Heart left ventricle (tissue), 16 donors: ENCODE measurements at places on chromosomes 1 and 21. TPM values are rescaled to one million over a fixed set of nuclear protein-coding genes. Genes with fewer than 3 reads are reported as not detected.

- H3K4me1 ChIP-seq = no peaks in the 10 kb centered on the region
- no peak overlapping the region for H3K27ac ChIP-seq
- H3K36me3 ChIP-seq = no peaks in the 10 kb centered on the region
- DNase-seq = no peak
- no peaks in the 10 kb centered on the region for H3K27me3 ChIP-seq
- H3K4me3 ChIP-seq = no peak overlapping the region
Measured at GRCh38 chr1:245437369-245438062, 282.7 kb downstream of the KIF26B start.

DNA sequence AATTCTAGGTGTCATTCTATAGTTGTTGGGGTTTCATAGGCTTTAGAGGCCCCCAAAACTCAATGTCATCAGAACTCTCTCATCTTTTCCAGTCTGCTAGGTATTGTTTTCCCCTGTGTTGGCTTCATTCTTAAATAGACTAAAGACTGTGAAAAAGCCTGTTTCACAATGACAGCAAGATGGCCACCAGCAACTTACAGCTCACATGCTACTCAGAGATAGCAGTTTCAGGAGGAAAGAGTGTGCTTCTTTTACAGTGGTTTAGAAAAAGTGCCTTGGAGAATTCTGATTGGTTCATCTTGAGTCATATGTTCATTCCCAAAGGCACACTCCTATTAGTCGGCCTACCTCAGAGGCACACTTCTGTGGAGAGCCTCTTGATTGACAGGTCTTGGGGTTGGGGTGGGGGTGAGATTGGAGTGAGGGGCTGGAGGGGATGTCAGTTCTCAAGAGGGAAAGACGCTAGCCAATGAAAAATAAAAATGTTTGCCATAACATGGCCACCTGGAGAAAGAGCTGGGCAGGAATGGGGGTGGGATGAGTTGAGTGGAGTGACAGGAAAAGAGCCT lies 8.5 kb downstream of the IL23R start:
- no peaks in the 10 kb centered on the region for H3K36me3 ChIP-seq
- H3K27ac ChIP-seq = no peak overlapping the region
- H3K4me1 ChIP-seq = no peaks in the 10 kb centered on the region
- no peak for DNase-seq
- no peaks in the 10 kb centered on the region for H3K27me3 ChIP-seq

DNA sequence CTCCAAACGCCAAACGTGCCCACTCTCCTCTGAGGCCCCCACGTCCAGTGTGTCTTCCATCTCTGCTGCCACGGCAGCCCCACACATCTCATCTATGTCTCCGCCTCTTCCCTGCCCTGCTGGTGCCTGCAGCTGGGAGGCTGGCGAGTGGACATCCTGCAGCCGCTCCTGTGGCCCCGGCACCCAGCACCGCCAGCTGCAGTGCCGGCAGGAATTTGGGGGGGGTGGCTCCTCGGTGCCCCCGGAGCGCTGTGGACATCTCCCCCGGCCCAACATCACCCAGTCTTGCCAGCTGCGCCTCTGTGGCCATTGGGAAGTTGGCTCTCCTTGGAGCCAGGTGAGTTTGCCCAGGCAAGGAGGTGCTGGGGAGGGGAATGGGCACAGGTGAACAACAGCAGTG lies 8.6 kb downstream of the ADAMTSL4 start:
- no peak overlapping the region for H3K27ac ChIP-seq
- peaks cover 11% of the 10 kb centered on the region for H3K36me3 ChIP-seq
- no peak overlapping the region for H3K4me3 ChIP-seq
- no peak for DNase-seq
- H3K4me1 ChIP-seq = peaks cover 48% of the 10 kb centered on the region

- H3K27ac ChIP-seq = no peak overlapping the region
- no peaks in the 10 kb centered on the region for H3K4me1 ChIP-seq
- H3K4me3 ChIP-seq = no peak overlapping the region
- DNase-seq = no peak
Measured at GRCh38 chr1:204647114-204647804, 38.3 kb downstream of the LRRN2 start.

DNA sequence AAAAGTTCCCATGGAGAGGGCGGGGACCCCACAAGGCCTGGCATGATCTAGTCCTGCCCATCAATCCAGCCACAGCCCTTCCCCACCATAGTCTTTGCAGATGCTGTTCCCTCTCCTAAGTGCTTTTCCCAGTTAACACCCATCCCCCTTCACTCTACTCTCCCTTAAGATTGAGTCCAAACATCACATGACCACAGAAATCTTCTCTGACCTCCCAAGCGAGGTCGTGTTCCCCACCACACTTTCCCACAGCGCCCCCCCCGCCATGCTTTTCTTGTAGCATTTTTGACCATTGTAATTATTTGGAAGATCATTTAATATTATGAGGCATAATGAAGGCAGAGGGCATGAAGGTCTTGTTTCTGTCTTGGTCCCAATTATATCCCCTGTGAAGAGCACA lies 4.3 kb upstream of the HSPG2 start:
- DNase-seq = no peak
- H3K4me3 ChIP-seq = no peak overlapping the region
- H3K27me3 ChIP-seq = no peaks in the 10 kb centered on the region
- H3K4me1 ChIP-seq = peaks cover 63% of the 10 kb centered on the region

- H3K27ac ChIP-seq = peak overlapping the region; percentile 93
- no peaks in the 10 kb centered on the region for H3K27me3 ChIP-seq
- no peaks in the 10 kb centered on the region for H3K36me3 ChIP-seq
- DNase-seq = no peak
Measured at GRCh38 chr1:226408285-226409184, 642 bp upstream of the PARP1 start.

DNA sequence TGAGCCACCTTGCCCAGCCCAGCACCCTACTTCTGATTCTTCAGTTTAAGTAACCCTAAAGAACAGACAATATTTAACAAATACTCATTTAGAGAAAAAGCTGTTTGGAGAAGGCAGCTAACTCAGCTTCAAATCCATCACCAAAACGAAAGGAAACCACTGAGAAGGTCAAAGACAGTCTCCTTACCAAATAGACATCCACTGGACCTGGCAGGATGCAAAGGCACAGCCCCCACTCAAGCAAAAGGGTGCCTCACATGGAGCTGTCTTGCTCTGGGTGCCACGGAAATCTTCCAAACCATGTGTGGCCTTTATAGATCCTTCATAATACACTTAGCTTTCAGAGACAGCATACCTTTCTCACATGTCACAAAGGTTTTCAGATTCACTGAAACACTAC lies 165.5 kb downstream of the RERE start:
- H3K27ac ChIP-seq = peak overlapping the region; percentile 65
- H3K4me1 ChIP-seq = peaks cover 2% of the 10 kb centered on the region
- H3K4me3 ChIP-seq = no peak overlapping the region
- peaks cover 7% of the 10 kb centered on the region for H3K36me3 ChIP-seq
- no peaks in the 10 kb centered on the region for H3K27me3 ChIP-seq
- DNase-seq = no peak

- peaks cover 40% of the 10 kb centered on the region for H3K4me1 ChIP-seq
- no peaks in the 10 kb centered on the region for H3K27me3 ChIP-seq
- peak overlapping the region; percentile 100 for H3K27ac ChIP-seq
- peak overlapping the region; percentile 99 for H3K4me3 ChIP-seq
Measured at GRCh38 chr21:33229099-33229783, 497 bp upstream of the IFNAR2 start.

- H3K4me1 ChIP-seq = peaks cover 44% of the 10 kb centered on the region
- DNase-seq = no peak
- no peak overlapping the region for H3K4me3 ChIP-seq
- H3K27ac ChIP-seq = no peak overlapping the region
Measured at GRCh38 chr1:19654886-19655717, 9.6 kb upstream of the HTR6 start.

SNAPIN gene
- total RNA-seq = 70.8 TPM

ZNF695 gene
- not detected for total RNA-seq

ELAVL4 gene
- total RNA-seq = not detected

TP73 gene
- 0.53 TPM for total RNA-seq
